ENCODE measurements at places on chromosomes 13 and 19.

GRCh38 chr13:44437356-44438233 lies 64.0 kb downstream of the SERP2 start:
- peak; percentile 4 for DNase-seq

DNA sequence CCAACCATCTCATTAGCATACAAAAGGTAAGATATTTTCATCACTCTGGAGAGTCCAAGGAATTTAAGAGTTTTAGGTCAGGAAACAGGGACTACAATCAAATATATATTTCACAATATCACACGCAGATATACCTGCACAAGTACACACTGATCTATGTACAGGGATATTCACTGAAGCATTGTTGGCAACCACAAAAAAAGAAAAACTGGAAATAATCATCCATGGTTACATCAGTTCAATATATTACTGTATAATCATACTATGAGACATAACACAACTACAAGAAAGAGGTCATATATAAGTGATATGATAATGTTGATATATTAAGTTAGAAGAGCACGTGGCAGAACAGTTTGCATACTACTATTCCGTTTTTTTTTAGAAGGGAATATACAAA lies 2.2 kb upstream of the SERP2 start:
- no peak for DNase-seq

- DNase-seq: no peak
These were observed 47.3 kb upstream of the GPR183 start for GRCh38 chr13:99354371-99354951.

GRCh38 chr13:79910875-79911540 lies 429.9 kb downstream of the SPRY2 start:
- DNase-seq: no peak

- no peak for DNase-seq
These were observed 53.2 kb downstream of the TMED1 start for GRCh38 chr19:10782795-10783194.

DNA sequence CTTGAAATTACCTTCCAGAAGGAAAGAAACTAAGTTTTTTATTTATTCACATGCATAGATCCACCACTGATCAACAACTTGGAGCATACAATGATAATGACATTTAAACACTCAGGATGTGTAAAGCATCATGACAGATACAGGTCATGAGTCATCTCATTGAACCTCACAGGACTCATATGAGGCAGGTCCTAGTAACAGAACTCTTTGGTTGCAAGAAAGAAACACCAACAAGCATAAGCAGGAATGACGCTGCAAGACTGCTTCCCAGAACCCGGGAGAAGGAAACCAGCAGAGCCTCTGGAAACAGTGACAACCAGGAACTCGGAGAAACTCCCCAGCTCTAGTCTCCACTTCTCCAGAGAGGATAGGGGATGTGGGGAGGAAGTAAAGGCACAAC lies 60.8 kb upstream of the IPO5 start:
- DNase-seq: no peak

- DNase-seq: no peak
These were observed 15.0 kb downstream of the MBD3L2B start for GRCh38 chr19:7006135-7006704.

DNA sequence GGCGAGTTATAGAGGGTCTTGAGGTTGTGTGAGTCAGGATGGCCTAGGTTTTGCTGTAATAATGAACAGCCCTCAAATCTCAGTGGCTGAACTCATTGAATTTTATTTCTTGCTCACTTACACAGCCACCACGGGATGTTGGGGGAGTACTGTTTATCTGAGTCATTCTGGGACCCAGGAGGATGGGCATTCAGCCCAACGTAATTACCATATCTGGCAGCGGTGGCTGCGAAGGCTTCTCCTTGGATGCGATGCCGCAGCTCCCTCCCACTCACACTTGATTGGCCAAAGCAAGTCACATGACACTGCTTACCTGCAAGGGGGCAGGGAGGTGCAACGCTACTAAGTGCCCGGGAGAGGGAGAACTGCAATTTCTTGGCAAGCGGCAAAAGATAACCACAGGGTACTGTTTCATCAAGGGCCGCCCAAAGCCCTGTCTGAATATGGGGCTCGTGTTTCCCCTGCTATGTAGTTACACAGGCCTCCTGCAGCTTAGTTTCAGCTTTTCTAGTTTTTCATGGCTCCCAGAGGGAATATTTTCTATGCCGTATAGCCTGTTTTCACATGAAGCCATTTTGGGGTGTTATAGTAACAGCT lies 19.9 kb downstream of the ZSWIM9 start:
- peak; percentile 89 for DNase-seq

GRCh38 chr19:31096935-31097545 lies 252.2 kb downstream of the TSHZ3 start:
- DNase-seq: no peak

- peak; percentile 8 for DNase-seq
These were observed 34.2 kb downstream of the TDRD3 start for GRCh38 chr13:60431108-60431700.

DNA sequence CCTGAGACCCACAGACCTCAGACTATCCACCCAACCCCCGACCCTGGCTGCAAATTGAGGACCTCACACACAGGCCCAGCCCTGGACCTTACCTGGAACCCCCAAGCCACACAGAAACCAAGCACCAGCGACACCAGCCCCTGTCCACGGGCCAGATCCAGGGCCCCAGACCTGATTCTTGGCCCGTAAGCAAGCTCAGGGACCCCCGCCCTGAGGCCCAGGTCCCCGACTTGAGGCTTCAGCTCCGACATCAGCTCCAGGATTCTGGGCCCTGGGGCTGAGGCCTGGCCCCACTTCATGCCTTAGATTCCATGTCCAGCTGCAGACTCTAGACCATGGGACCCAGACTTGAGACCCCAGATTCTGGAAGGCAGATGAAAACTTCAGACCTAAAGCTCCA lies 6.3 kb downstream of the TTYH1 start:
- no peak for DNase-seq

- DNase-seq: no peak
These were observed 11.3 kb downstream of the ZNF571 start for GRCh38 chr19:37583340-37583739.

GRCh38 chr13:97810152-97810551 lies 143.3 kb upstream of the IPO5 start:
- DNase-seq: no peak

DNA sequence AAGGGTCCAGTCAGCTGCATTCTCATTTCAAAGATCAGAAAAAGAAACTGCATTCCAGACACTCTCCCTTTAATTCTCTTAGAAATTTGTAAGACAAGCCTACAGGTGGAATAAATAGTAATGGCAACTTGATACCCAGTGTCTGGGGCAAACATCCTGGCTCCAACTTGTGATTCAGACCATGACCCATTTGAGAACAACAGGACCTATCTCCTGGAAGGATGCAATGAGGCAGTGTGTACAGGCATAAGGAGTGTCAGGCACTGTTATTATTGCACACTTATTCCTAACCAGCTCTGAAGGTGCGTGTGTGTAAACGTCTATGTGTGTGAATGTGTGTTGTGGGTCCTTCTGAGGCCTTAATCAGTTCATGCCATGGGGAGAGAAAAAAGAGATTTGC lies 13.9 kb downstream of the ERICH6B start:
- DNase-seq: no peak

DNA sequence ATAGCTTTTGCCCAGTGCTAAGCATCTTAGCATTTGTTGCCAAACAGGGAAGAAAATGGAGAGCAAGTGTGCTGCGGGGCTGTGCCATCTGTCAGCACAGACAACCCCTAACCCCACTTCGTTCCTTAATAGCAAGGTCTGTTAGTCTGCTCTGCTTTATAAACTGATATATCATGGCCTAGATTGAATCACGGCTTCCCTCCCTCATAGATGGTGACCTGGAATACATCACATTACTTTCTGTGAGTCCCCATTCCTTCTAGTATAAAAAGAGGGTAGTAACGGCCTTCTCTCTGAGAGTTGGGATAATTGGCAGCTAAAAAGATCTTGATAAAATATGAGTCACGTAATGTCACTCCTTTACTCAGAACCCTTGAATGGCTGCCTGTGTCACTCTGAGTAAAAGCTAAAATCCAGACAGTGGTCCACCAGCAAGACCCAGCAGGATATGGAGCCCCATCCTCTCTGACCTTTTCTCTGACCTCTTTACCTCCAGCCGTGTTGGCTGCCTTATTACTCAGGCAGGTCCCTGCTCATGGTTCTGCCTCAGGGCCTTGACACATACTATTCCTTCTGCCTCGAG lies 151.7 kb downstream of the DLEU7 start:
- no peak for DNase-seq

- DNase-seq: no peak
These were observed 212.8 kb downstream of the FGF9 start for GRCh38 chr13:21883713-21884112.

DNA sequence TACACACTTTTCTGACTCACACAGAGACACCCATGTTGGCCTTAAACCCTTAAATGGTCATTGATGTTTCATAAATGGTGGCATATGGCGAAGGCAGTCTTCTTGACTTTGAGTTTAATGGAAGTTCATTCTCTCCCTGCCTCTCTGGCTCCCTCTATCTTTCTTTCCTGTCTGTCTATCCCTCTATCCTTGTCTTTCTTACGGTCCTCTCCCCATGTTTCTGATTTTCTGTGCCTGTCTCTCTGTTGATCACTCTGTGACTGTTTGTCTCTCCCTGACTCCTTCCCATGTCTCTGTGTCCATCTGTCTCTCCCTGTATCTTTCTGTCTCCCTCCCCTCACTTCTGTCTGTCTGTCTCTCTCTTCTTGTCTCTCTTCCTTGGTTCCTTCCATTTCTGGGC lies 43.2 kb upstream of the SHKBP1 start:
- no peak for DNase-seq

DNA sequence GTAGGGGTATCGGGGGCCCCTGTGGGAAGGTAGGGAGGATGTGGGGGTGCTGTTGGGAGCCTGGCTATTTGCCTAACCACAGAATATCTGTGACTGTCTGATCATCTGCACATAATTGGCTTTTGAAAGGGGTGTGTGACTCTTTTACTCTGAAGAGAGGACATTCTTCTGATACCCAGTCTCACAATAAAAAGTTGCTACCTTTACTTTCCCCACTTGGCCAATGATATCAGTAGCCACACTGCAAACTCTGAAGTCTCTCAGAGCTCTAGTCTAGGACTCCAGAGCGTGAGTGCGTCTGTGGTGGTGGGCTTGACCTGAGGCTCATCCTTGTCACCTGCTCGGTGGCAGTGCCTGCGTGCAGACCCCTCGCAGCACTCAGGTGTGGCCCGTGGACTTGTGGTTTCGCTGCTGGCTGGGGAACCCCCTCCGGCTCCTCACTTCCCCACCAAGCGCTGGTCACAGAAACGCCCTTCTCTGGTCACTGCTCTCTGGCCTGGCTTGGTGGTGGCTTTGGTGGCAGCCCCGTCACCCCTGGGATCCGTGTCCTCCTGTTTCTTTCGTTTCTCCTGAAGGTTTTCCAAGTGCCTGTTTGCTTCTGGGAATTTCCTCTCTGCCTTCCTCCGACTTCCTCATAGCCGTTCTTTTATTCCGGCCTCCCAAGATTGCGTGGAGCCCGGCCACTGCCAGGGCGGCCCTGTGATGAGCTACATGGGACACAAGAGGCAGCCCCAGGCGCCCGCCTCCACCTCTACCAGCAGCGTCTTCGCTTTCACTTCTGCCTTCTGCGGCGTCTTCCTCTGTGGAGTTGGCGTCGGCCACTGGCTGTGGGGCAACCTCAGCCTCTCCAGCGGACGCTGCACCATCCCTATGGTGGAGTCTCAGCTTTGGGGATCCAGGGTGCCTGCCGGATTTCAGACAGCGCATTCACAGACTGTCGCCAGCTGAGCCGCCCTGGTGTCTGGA lies 78.0 kb downstream of the ATP11A start:
- no peak for DNase-seq

- DNase-seq: no peak
These were observed 164.3 kb downstream of the DCT start for GRCh38 chr13:94315188-94315587.

- DNase-seq: no peak
These were observed 230.0 kb downstream of the MYO16 start for GRCh38 chr13:108859197-108860012.

DNA sequence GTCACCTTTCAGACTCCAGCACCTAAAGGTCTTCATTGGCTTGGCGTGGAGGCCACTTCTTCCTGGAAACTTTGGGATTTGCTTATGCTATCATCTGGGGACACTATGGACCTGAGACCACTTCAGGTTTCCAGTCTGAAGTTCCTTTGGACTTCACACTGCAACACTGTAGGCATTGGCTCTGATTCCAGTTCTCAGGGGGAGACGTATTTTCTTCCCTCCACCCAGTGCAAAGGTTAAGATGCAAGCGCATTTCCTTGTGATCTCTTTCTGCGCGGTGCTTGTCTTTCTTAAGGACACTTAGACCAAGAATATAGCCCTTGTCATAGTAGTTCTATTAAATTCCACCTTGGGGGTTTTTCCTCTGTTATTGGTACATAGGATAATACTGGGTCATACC lies 299.8 kb downstream of the TSHZ3 start:
- DNase-seq: no peak

DNA sequence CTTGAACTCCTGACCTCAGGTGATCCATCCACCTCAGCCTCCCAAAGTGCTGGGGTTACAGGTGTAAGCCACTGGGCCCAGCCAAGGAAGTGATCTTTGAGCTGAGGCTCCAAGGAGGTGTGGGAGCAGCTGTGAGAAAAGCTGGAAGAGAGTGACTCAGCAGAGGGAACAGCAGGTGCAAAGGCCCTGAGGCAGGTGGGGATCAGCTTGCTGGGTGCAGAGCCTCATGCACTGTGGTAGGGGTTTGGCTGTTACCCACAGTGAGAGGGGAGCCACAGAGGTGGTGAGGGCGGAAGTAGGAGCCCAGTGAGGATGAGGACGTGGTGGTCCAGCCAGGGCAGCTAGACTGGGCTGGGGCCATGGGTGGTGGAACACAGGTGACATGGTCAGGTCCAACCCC lies 6.5 kb downstream of the NPAS1 start:
- DNase-seq: no peak

- no peak for DNase-seq
These were observed 715.7 kb downstream of the DIAPH3 start for GRCh38 chr13:59447846-59448620.

DNA sequence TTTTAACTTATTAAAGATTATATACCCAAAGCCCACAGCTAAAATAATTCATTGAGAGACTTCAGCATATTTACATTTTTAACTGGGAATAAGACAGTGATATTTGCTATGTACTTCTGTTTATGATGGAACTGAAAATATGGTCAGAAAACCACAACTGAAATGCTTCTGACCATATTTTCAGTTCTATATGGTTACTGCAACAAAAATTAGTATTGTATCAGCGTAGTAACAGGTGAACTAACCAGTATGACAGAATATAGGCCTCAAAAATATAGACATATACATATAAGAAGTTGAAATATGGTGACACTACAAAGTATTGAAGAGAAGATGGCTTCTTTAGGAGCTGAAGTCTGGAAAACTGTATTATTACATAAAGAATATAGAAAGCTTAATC lies 857.4 kb downstream of the OLFM4 start:
- DNase-seq: no peak

GRCh38 chr13:108270442-108270841 lies 924 bp downstream of the TNFSF13B start:
- no peak for DNase-seq

- DNase-seq: no peak
These were observed 187.3 kb downstream of the NUFIP1 start for GRCh38 chr13:44801990-44802389.
